Eye (tissue), 1 donor: ENCODE measurements at places on chromosomes 7 and 10.

DNA sequence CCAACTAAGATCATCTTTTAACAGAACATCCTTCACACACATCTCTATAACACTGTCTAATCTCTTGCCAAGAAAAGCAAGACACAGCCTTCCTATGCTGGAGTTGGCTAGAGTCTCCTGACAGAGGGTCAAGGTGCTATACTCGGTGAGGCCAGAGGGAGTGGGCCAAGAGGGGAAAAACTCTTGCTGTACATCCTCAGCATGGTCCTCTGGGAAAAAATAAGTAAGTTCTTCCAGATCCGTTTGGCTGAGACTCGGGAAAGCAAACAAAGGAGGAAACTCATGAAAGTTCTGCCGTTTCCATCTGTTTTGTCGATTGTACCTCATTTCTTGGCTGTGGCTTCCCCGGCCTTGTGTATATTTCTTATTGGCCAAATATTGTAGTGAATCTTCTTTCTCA is 33.9 kb downstream of the VWDE start:
- no peak for DNase-seq

GRCh38 chr7:157253850-157254249 is 83.0 kb upstream of the DNAJB6 start:
- no peak for DNase-seq

- DNase-seq = no peak
Observed at GRCh38 chr7:148886844-148887243, 2.8 kb upstream of the EZH2 start.

GRCh38 chr10:116444527-116445142 is 17.0 kb downstream of the PNLIPRP3 start:
- DNase-seq = peak; percentile 63

GRCh38 chr7:142313528-142313927 is 55.7 kb upstream of the PRSS58 start:
- DNase-seq = no peak

DNA sequence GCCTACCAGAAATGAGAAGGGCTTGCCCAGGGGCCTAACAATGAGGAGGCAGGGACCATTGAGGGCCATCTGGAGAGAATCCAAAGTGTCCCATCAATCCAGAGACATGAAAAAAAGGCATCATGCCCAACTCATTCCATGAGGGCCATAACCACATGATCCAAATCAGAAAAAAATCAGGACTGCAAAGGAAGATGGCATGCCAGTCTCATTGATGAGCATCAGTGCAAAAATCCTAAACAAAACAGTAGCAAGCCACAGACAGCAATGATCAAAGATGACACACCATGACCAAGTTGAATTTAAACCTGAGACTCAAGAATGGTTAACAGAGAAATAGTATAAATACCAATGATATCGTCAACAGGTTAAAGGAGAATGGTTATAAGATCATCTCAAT is 7.0 kb upstream of the CYP3A4 start:
- no peak for DNase-seq

GRCh38 chr7:44703921-44704320 is 44.7 kb upstream of the ZMIZ2 start:
- no peak for DNase-seq

DNA sequence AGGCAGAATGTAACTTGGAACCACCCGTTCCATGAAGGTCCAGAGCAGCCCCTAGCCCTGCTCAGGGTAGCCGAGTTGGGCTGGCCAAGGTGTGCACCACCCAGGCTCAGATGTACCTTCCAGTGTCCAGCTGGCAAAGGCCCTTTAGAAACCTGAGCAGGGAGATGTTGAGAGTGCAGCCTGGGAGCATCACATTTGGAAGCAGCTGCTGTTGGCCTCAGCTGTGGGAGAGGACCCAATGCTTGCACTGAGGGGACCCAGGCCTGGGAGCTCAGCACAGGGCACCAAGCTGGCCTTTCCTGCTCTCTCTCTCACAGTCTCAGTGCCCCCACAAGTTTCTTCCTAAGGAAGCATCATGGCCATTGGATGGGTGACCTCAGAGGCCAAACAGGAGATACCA is 33.5 kb downstream of the ANXA8 start:
- DNase-seq = no peak

GRCh38 chr7:145986248-145986874 is 130.2 kb upstream of the CNTNAP2 start:
- DNase-seq = no peak

GRCh38 chr10:103630156-103630555 is 136.7 kb downstream of the NEURL1 start:
- no peak for DNase-seq

DNA sequence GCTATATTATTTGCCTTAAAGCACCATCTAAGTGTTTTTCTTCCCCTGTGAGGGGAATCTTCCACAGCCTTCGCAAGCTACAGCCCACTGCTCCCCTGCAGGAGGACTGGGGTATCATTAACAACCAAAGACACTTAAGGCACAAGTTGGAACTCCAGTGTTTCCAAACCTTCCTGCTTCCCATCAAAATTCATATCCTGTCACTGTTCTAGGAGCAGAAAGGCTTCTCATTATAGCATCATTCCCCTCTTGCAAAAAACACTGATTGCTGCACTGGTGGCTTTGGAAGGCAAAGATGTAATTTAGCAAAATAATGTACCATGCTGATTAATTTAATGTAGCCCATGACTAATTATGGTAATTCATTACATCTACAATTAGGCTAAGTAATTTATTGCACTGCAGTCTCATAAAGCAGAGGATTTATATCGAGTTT is 207.2 kb downstream of the SKAP2 start:
- no peak for DNase-seq

DNA sequence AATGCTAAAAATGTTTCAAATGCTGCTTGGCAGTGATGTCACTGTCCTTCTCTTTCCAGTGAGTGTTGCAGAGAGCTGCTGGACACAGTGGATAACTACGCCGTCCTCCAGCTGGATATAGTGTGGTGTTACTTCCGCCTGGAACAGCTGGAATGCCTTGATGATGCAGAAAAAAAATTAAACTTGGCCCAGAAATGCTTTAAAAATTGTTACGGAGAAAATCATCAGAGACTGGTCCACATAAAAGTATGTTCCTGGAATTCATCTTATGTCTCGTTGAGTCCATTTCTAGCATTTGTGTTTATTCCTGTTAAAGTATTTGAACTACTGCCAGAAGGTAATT is 25.2 kb downstream of the NUB1 start:
- DNase-seq = peak; percentile 37

- DNase-seq = no peak
Observed at GRCh38 chr7:158582089-158582456, 5.5 kb downstream of the PTPRN2 start.
